ENCODE measurements at places on chromosomes 6 and 20. TPM values are rescaled to one million over a fixed set of nuclear protein-coding genes. Genes with fewer than 3 reads are reported as not detected.

LHFPL5 gene
- total RNA-seq, result not detected

CALHM5 gene
- 0.14 TPM for total RNA-seq

HLA-DPA1 gene
- total RNA-seq, result 1.9 TPM

ZNF341 gene
- total RNA-seq, result 6.6 TPM

LAMA2 gene
- 2.9 TPM for total RNA-seq

ADGRF4 gene
- 1.5 TPM for total RNA-seq

CALHM6 gene
- total RNA-seq, result 0.95 TPM

SLC25A27 gene
- total RNA-seq, result 18.1 TPM

ENPP1 gene
- total RNA-seq, result 11.6 TPM

C6orf89 gene
- 17.9 TPM for total RNA-seq

HELZ2 gene
- total RNA-seq, result 37.0 TPM

TLDC2 gene
- 0.29 TPM for total RNA-seq

LIN28B gene
- total RNA-seq, result 64.7 TPM

PRDM13 gene
- total RNA-seq, result not detected

SLC52A3 gene
- total RNA-seq, result 2.1 TPM

CCDC170 gene
- 2.1 TPM for total RNA-seq

SLC17A5 gene
- 7.5 TPM for total RNA-seq

CALHM4 gene
- not detected for total RNA-seq

CYP39A1 gene
- total RNA-seq, result 1.1 TPM

TULP1 gene
- total RNA-seq, result 3.5 TPM

ESR1 gene
- not detected for total RNA-seq

SALL4 gene
- 409 TPM for total RNA-seq

QKI gene
- total RNA-seq, result 77.4 TPM

CST2 gene
- total RNA-seq, result 1.2 TPM

UTRN gene
- total RNA-seq, result 67.7 TPM

PERP gene
- 120 TPM for total RNA-seq

NKAPL gene
- 0.42 TPM for total RNA-seq

NMBR gene
- 0.23 TPM for total RNA-seq

Data from endodermal cell (in vitro differentiated cells).